ENCODE measurements at places on chromosomes 7 and 10.
A peak's percentile ranks its signal among the peaks of the same experiment; 100 is the strongest.

DNA sequence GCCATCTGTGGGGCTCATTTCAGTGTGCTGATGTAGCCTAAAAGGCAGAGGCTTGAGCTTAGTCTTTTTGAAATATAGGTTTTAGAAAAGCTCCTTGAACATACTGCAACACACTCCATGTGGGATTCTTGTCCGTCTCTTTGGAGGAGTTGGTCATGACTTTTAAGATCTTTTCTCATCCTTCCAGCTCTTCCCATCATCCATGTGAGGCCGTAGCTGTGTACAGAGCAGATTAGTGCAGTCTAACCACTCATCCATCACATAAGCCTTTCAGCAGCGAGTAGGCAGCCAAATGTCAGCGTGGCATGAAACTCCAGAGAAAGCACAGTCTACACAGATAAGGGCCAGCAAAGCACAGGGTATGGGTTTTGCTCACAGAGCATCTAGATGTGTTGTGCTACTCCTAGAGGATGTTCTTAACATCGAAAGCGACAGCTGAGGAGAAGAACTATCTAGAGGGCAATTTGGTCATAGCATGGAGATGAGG lies 28.1 kb upstream of the NPVF start:
- no peak for DNase-seq

GRCh38 chr7:111429781-111430180 lies 132.5 kb downstream of the IMMP2L start:
- no peak for DNase-seq

- DNase-seq, result no peak
Measured at GRCh38 chr7:98553666-98554065, 63.4 kb upstream of the NPTX2 start.

DNA sequence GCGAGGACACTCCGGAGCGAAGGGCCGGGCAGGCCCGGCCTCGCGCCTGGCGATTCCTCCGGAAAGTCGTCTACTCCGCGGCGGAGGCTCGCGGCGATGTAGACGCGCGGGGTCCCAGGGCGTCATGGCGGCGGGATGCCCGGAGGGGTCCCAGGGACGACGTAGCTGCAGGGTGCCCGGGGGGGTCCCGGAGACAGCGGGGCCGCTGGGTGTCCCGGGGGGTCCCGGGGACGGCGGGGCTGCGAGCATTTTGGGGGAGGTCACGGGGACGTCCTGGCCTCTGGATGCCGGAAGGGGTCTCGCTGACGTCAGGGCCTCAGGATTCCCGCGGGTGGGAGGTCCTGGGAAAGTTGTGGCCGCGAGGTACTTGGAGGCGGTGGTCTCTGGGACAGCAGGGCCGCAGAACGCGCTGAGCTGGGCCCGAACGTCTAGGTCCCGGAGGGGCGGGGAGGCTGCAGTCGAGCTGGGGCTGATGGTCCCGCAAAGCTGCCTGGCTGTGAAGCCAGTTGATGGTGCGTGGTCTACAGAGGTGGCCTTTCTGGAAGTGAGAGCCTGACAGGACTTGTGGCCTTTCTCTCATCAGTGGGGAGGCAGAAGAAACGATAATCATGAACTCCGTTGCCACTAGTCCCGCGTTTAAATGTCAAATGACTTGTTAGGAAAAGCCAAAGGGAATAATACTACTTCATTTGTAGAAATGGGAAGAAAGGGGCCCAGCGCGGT lies 637 bp downstream of the HSPA14 start:
- DNase-seq, result peak; percentile 26

GRCh38 chr7:5354460-5355232 lies 69.0 kb downstream of the TNRC18 start:
- DNase-seq, result no peak

DNA sequence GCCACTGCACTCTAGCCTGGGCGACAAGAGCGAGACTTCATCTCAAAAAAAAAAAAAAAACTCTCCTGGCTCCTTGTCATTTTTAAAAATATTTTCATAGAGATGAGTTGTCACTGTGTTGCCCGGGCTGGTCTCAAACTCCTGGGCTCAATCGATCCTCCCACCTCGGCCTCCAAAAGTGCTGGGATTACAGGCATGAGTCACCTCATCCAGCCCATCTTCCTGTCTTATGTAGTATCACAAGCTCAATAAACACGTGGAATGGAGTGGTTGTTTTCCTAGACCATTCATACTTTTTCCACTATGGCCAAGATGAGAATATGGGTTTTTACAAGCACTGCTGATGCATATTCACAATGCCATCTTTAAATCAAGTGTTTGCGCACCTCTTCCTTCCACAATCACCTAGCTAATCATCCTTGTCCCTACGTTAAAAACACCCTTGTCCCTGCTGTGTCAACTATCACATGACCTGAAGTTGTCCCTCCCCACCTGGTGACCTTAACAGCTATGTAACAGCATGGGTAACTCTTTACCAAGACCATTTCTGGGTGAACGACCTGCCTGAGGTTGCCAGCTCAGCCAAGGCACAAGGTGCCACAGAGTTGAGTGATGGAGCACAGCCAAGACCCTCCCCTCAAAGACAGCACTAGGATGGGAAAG lies 21.3 kb downstream of the DLG5 start:
- no peak for DNase-seq

DNA sequence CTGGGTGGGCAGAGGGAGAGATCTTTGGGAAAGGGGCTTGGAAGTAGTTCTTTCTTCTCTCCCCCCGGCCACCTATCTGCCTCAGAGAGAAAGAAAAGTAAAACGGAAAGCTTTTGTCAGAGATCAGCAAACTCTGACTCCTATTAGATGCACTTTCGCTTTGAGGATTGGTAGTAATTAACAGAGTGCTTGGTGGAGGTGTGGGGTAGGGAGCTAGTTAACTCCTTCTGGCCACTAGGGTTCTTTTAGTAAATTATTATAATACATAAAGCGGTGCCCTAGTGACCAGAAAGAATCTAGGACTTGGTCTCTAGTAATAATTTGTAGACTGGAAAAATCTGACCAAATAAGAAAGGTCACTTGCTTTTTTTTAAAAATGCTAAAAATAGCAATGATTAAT lies 54.6 kb downstream of the CPVL start:
- DNase-seq, result no peak

GRCh38 chr7:29968683-29969395 lies 20.8 kb downstream of the SCRN1 start:
- DNase-seq, result no peak

DNA sequence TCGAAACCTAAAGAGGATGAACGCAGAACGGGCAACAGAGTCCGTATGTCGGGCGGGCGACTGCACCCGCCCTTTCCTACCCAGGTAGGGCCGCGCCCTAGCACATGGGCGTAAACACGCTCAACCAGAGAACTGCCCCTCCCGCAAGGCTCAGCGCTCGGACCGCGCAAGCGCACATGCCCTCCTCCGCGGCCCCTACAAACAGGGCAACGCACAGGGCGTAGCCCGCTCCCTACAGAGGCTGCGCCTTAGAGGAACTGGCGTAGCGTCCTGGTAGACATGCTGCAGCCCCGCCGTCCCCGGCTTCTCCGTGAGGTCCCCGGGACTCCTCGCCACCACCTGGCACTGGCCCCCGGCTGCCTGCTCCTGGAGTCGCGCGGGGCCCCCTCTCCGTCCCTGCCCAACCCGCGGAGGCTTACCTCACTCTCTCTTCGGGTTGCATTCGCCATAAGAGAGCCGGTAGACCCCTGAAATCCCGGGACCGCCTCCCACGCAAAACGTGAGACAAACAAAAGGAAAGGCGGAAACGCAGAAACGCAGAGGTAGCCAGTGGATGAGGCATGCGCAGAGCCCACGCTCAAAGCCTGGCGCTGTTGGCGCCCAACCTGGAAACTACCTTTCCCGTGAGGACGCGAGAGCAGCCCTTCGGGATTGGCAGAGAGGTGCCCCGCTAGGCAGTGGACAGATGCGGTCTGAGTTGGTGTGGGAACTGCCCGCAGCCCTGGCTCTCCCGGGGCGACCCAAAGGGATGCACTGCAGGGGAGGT lies at the start of gene ZNF33B:
Gene ZNF33B (minus strand): TSS at position 516 of the 766 bp plus-strand sequence. CDS start 1,642 bp downstream, outside the sequence.
- peak; percentile 98 for DNase-seq

DNA sequence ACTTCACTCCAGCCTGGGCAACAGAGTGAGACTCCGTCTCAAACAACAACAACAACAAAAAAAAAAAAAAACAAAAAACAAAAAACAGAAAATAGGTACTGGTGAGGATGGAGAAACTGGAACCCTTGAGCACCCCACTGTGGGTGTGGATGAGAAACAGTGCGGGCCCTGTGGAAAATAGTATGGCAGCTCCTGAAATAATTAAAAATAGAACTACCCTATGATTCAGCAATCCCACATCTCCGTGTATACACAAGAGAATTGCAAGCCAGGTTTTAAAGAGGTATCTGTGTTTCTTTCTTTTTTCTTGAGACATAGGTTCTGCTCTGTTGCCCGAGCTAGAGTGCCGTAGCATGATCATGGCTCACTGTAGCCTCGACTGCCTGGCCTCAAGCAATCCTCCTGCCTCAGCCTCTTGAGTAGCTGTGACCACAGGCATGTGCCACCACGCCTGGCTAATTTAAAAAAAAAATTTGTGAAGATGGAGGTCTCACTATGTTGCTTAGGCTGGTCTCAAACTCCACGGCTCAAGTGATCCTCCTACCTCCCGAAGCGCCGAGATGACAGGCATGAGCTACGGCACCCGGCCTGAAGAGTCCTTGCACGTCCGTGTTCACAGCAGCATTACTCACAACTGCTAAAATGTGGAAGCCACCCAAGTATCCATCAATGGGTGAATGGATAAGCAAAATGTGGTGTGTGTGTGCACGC lies 39.5 kb downstream of the EBF3 start:
- no peak for DNase-seq

- no peak for DNase-seq
Measured at GRCh38 chr10:3532644-3533043, 252.4 kb downstream of the KLF6 start.

DNA sequence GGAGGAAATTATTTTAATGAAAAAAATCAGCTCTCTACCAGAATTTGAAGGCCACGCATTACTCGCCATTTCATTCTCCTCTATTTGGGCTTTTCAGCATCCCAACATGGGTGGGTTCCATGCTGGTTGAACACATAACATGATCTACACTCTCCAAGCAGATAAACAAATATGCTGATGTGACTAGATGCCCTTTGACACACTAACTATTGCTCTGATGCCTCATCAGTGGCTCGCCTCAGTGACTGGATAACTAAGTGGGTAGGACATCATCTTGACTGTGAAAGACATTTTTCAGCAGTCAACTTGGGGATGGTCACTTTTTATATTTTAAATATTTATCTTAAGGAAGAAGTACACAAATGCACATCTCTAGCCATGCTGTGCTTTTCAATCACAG lies 113.9 kb upstream of the LAMB4 start:
- DNase-seq, result no peak

- no peak for DNase-seq
Measured at GRCh38 chr10:51729822-51730555, 30.6 kb upstream of the CSTF2T start.

- DNase-seq, result no peak
Measured at GRCh38 chr10:82889728-82890127, 1014.7 kb downstream of the NRG3 start.

- DNase-seq, result peak; percentile 48
Measured at GRCh38 chr10:15370212-15370855, 755 bp downstream of the FAM171A1 start.

- DNase-seq, result no peak
Measured at GRCh38 chr10:27723436-27723835, 22.2 kb downstream of the MKX start.

GRCh38 chr7:44167920-44168319 lies 21.3 kb downstream of the GCK start:
- no peak for DNase-seq

DNA sequence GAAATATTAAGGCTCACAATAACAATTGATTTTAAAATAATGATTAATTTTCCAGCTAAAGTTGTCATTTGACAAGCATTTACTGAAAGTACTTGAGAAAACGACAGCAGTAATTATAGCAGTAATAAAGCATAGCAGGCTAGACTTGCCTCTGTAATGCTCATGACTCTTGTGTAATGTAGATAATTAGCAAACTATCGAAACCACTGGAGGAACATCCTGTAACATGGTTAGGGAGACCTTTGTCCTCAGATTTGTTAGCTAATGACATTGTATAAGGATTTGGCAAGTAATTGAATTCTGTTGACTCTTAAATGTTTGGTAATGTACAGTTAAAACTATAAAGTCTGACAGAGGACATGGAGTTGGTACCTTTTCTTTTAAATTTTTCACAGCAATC lies 24.8 kb downstream of the ARL4A start:
- DNase-seq, result no peak

- no peak for DNase-seq
Measured at GRCh38 chr7:158430308-158431034, 157.2 kb downstream of the PTPRN2 start.

DNA sequence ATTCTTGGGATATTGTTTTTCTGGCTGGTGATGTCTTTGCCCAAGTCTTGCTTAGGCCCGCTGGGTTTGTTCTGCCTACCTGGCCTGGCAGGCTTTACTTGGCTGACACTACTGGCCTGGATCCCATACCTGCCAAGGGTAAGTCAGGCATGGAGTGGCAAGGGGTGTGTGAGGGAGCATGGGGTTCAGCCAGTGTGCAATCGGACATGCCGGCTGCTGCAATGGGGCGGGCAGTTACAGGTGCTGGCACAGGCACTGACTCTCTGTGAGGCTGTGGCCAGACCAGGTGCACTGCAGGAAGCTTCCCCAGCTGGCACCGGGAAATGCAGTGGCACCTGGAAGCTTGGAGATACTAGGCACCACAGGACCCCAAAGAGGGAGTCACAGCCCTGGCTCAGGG lies 168.4 kb downstream of the PON1 start:
- no peak for DNase-seq

DNA sequence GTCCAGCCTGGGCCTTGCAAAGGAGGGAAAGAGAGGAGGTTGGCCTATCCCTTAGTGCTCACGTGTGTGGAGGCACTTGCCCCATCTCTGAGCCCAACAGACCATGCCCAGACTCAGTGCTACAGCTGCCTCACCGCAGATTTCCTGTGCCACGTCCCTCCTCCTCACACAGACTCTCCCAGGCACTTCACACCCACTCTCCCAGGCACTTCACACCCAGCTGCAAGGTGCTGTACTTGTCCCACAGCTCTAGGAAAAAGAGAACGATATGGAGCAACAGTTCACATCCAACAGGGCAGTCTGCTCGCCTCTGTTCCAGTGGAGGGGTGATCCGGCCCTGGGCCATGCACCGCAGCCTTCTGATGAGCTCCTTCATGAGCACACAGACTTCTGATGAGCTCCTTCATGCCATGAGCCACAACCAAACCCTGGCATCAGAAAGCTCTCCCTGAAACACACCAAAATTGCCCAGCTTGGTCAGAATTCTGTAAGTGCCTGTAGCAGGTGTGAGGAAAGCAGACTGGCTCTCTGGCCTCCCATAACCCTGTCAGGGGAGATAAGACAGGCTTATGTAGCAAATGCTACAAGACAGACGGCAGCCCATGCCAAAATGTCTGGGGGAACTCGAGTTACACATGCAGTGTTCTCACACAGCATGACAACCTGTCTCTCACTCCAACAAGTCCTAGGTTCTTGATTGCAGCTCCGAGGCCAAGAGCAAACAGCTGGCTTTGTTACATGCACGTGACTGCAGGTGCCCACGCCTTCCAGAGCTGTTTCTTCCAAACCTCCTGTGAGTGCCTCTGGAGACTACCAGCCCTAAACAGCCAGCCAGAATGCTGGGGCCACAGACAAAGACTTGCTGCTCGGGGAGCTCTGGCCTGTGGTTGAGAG lies 348.5 kb downstream of the GRID1 start:
- no peak for DNase-seq

- peak; percentile 80 for DNase-seq
Measured at GRCh38 chr7:44637788-44638594, 31.6 kb downstream of the OGDH start.

- peak; percentile 99 for DNase-seq
Measured at GRCh38 chr7:75738975-75739795, 444 bp upstream of the HIP1 start.

GRCh38 chr7:19106241-19107080 lies 11.0 kb downstream of the TWIST1 start:
- DNase-seq, result no peak

GRCh38 chr10:124649214-124649613 lies 95.0 kb downstream of the FAM53B start:
- DNase-seq, result no peak
